T-helper 9 cell (primary cell): ENCODE measurements at places on chromosomes 12 and 14.
A peak's percentile ranks its signal among the peaks of the same experiment; 100 is the strongest.

GRCh38 chr12:55707841-55708694, at the start of gene ITGA7:
TSS of gene ITGA7 (minus strand) at chr12:55707904. CDS start at chr12:55707682, 222 bp downstream.
- peak; percentile 61 for DNase-seq

DNA sequence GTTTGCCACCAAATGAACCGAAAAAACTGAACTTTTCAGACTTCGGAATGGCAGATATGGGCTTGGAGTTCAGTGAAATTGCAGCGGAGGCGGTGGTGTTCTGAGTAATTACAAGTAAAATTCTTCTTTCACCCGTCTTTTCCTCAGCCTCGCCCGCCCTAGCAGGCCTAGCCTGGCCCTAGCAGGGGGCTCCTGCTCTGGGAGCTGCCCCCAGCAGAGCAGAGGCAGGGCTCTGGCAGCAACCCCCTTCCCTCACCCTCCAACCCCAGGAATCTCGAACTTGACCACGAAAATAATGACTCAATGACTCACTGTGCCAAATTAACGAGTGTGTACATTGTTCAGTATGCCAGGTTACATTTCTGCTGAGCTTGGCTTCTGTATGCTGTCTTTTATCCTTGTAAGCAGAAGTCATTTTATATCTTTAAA, 1.1 kb downstream of the PAPLN start:
- no peak for DNase-seq

DNA sequence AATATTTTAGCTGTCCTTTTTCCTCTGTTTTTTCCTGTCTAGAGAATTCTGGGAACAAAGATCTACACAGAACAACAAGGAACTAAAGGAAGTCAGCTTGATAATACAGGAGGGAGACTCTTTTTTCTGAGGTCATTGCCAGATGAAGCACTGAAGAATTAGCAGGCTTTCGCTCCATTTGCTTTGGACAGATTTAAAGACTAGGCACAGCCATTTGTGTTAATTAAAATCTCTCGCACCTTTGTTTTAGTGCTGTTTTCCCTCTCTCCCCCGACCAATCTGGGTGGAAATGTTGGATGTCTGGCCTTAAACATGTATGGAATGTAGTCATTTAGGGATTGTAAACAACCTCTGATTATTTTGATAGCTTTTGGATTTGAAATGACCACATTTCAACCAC, 9.6 kb upstream of the GPHN start:
- no peak for DNase-seq

DNA sequence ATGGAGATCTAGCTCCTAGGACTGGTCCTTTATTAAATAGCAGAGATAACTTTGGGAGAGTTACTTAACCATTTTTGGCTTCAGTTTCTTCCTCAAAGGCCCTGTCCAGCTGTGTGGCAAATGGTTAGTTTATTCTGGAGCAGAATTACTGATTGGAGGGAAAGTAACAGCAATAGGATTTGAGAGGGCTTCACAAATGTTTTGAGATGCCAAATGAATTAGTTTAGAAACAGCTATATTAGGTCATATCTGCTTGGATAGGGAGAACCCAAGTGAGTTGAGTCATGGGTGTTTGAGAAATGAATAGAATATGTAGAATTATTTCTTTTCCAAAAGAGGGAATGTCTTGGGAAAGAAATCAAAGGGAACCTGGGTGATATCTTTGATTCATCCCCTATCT, 17.5 kb downstream of the RASSF3 start:
- DNase-seq: no peak

DNA sequence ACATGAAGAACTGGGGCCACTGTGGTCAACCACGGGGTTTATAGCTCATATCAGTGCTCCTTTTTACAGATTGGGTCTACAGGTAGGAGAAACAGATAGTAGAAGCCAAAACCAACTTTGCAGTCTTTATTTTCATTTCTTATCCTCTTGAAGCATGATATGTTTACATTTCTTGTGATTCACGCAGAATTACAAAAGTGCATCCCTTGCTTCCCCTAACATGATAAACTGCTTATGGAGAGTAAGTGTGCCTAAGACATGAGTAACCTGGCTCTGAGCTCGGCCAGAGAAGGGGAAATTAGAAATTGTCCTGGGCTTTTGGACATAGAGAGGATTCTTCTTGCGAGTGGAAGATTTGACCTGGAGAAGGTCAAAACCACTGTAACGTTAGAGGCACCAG, 18.4 kb downstream of the PWP1 start:
- DNase-seq: no peak

DNA sequence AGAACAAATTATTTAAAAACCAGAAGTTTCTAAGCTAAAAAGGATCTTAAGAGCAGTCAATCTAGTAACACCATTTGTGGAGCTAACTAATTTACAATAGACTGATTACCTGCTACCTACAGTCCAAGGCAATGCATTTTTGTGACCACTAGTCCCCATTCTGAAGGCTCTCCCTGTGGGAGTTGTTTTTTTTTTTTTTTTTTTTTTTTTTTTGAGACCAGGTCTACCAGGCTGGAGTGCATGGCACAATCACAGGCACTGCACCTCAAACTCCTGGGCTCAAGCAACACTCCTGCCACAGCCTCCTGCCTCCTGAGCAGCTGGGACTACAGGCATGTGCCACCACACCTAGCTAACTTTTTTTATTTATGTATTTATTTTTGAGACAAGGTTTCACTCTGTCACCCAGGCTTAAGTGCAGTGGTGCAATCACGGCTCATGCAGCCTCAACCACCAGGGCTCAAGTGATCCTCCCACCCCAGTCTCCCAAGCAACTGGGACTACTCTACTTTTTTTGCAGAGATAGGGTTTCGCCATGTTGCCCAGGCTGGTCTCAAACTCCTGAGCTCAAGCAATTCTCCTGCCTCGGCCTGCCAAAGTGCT, 3.9 kb downstream of the GNPTAB start:
- no peak for DNase-seq

GRCh38 chr12:44369998-44370397, 506.1 kb downstream of the NELL2 start:
- DNase-seq: no peak

DNA sequence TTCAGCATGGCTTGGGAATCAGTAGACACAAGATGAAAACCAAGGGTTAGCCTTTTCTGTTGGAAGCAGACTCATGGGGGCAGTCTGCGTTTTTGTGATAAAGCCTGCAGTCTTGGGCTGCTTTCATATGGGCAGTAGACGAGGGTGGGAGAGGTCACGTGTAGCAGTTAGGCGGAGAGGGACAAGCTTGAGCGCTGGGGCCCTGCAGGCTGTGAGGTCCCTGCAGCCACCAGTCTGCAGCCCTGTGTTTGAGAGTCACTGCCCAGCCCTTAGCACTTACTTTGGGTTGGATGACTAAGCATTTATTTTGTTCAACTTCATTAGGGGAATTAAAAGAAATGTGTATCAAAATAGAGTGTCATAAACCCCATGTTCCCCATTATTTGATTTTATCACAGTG, 37.2 kb downstream of the EP400 start:
- DNase-seq: no peak

GRCh38 chr14:100381395-100382105, 58.4 kb downstream of the SLC25A47 start:
- DNase-seq: no peak

GRCh38 chr12:81174664-81175063, 96.8 kb downstream of the ACSS3 start:
- DNase-seq: no peak

- no peak for DNase-seq
Observed at GRCh38 chr12:123743002-123743401, 19.1 kb upstream of the DNAH10 start.

DNA sequence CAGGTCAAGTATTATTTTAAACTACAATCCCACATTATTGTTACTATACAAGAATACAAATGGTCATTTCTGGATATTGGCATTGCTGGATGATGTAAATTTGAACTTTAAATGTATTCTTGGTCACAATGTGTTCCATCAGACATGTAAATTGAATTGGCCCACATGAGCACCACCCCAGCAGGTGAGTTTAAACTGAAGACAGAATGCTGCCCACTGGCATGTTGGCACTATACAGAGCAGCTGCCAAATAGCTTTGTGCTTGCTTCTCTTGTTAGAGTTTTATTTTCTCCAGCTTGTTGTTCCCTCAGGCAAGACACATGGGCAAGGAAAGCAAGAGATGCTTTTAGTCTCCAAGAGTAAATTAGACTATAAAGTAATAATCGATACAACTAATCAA, 98.6 kb downstream of the C12orf50 start:
- DNase-seq: no peak

DNA sequence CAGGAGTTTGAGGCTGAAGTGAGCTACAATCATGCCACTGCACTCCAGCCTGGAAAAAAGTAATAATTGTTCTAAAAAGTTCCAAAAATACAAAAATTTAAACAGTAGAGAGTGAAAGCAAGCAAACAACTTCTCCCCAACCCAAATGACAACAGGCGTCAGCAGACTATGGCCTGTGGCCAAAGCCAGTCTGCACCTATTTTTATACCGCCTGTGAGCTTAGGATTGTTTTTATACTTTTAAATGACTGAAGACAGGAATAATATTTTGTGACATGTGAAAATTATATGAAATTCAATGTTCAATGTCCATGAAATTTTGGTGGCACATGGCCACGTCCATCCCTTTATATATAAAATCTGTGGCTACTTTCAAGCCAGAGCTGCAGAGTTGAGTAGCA, 48.2 kb upstream of the TMCC3 start:
- no peak for DNase-seq

DNA sequence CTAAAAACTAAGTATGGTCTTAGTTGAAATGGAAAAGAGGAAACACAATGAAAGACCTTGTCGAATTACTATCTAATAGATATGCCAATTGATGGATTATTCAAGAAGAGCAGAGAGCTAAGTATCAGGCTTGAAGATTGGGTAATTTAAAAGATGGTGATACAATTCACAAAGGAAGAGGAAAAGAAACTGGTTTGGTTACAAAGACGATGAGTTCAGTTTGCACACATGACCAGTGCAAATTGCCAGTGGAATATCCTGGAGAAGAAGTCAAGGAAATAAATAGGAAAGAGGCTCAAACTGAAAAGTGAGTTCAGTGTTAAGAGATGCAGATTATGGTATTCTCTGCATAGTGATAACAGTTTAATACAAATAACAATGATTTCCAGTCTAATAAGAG, 2.5 kb upstream of the RAP1B start:
- DNase-seq: no peak

DNA sequence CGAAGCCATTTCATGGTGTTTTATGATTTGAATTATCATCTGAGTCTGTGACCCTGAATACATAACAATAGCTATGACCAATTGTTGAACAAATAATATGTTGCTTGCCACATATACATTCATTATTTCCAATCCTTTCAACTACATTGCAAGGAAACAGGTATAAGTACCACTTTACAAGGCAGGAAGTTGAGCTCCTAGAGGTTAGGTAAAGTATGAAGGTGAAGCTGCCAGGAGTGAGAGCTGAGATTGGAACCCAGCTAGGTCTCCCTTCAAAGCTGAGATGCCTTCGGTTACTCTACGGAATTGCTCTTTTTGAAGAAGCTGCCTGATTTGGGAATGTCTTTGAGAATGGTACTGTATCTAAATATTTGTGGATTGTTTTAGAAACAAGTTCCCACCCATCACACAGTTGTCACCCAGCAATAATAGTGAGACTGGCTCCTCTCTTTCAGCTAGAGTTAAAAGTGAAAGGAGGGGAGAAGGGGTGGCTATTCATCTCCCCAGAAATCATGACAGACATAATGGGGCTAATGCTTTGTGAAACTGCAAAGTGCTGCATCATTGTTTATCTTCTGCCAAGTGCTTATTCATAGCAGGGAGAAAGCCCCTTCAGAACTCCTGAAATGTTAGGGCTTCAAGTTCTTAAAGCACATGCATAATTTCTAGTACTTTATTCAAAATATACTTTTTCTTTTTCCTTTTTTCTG, 75.9 kb upstream of the AMIGO2 start:
- no peak for DNase-seq

GRCh38 chr12:53726946-53727309, 324 bp downstream of the CALCOCO1 start:
- DNase-seq: no peak

DNA sequence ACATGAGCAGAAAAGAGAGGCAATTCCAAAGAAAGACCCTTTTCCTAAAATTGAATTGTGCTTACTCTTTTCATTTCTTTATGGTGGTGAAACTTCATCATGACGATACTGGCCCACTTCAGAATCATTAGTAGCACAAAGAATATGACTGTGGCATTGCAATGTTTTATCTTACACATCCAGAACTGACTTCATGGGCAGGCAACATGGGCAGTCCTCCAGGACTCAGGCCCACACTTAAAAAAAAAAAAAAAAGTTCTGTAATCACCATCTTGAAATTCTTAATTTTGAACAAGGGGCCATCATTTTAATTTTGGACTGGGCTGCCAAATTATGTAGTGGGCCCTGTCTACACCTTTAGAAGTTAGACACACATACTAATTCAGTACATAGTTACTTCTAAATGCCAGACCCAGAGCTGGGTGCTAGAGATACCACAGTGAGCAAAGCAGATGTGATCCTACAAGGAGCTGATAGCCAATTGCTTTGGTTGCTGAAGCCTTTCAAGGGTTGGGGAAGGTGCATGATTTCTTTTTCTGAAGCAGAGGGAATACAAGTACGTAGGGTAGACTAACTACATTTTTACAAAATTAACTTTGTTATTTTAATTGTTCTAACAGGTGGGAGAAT, 35.2 kb downstream of the HELB start:
- DNase-seq: no peak

- DNase-seq: no peak
Observed at GRCh38 chr12:127930122-127930521, 336.8 kb upstream of the TMEM132C start.

DNA sequence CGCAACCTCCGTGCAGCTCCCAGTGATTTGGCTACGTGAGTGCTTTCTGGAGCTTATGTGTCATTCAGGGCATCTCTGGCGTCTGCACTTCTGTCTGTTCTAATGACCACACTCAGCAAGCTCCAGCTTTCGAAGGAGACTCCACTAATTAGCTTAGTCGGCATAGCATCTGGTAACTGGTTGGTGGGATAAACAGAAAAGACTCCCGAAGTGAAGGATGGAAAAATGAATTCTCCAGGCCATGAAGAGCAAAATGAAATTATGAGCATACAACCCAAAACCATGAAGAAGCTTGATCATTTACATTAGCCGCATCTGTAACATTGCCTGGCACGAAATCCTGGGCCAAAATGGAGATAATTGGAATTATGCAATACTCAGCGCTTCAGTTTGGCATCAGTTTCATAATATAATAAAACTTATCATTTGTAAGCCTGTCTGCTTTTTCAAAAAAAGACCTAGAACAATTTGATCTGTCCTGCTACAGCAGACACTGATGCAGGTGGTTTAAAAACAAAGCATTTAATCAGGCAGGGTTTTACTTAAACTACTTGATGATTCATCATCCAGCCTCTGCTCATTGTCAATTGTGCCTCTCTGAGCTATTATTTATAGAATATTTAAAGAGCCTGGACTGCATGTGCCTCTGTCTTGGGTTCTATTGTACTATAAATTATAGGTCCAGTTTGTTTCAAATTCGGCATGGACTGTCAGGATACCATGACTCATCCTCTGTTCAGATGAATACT, 87.4 kb downstream of the SYT1 start:
- DNase-seq: no peak
